Memory B cell (primary cell): ENCODE measurements at places on chromosomes 5 and 9.

- no peak for DNase-seq
Observed at GRCh38 chr5:112106878-112107277, 312.2 kb downstream of the EPB41L4A start.

- DNase-seq, result no peak
Observed at GRCh38 chr5:164346785-164347630, 841.6 kb downstream of the MAT2B start.

DNA sequence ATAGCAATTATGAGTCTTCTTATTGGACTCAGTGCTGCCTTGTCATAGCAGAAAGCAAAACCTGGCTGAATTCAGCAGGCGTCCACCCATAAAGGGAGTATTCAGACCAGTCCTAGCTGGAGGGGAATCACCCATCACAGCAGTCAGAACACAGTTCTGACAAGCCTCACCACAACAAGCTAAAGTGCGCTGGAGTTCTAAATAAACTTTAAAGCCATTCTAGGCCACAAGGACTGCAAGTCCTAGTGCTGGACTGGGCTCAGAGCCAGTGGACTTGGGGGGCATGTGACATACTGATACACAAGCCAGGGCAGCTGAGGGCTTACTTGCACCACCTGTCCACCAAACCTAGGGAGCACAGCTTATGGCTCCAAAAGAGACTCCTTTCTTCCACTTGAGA is 115.3 kb upstream of the PCSK5 start:
- DNase-seq, result no peak

DNA sequence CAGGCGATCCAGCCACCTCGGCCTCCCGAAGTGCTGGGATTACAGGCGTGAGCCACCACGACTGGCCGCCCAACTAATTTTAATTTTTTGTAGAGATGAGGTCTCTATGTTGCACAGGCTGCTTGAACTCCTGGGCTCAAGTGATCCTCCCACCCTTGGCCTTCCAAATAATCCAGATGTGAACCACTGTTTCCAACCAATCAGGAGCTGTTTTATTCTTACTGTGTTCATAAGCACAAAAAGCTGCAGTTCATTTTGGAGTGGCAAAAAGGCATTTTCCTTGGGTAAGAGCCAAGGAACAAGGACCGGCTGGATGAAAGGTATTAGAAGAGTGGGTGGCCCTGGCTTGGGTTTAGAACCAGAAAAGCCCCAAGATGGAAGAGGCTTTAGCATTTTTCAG is 5.2 kb upstream of the SLC27A4 start:
- DNase-seq, result no peak

DNA sequence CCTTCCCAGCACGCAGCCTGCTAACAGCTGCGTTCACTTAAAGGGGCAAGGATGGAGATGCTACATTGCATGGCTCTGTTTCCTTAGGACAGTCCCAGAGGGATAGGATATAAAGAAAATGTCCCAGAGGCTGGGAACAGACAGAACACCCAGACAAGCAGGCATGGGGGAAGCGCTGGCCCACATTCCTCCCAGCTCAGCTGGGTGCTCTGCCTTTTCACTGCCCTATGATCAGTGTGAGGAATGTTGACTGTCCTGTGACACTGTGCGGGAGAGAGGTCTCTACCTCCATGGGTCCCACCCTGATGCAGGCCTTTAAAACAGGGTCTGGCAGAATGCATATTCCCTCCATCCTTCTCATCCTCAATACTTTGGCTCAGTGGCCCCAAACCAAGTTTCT is 459.4 kb upstream of the DMAC1 start:
- DNase-seq, result no peak

DNA sequence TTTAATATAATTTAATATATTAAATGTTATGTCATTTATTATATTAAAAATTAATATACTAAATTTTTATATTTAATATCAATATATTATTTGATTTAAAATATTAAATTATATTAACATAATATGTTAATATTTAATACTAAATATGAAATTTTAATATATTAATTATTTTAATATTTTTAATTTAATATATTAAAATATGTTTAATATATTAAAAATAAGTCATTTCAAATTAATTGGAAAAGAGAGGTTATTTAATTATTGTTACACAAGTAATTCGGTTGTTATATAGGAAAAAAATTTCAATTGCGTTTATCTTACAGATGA is 114.2 kb downstream of the LIFR start:
- no peak for DNase-seq

GRCh38 chr5:42745426-42745825 is 11.2 kb upstream of the CCDC152 start:
- no peak for DNase-seq

DNA sequence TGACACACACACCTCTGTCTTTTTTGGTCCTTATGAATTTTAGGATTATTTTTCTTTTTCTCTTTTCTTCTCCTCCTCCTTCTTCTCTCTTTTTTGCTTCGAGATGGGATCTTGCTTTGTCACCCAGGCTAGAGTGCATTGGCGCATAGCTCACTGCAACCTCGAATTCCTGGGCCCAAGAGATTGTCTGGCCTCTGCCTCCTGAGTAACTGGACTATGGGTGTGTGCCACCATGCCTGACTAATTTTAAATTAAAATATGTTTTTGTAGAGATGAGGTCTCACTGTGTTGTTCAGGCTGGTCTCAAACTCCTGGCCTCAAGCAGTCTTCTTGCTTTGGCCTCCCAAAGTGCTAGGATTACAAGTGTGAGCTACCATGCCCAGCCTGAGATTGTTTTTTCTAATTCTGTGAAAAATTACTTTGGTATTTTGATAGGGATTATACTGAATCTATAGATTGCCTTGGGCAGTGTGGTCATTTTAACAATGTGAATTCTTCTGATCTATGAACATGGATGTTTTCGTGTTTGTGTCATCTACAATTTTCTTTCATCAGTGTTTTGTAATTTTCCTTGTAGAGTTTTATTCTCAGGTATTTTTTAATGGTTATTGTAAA is 7.7 kb downstream of the AHRR start:
- DNase-seq, result no peak

DNA sequence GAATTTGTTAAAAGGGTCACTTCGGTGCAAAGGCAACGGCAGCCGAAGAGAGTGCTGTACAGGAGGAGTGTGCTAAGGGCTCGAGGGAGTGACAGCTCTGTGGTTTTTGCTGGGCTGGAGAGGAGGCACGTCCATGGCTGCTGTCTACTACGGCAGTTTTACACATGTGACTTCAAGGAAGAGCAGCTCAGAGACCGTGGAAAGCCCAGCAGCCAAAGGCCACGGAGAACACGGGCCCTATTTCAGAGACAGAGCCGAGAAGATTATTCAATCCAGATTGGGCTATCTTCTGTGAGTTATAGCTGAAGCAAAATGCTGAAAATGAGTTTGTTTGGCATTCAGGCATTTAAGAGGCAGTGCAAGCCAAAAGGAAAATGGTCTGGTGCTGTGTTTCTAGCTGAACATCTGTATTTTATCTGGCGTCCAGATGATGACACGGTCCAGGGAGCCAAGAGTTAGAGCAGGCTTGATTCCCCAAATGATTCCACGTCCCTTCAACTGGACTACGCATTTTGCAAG is 96.4 kb downstream of the RFK start:
- DNase-seq, result no peak

- no peak for DNase-seq
Observed at GRCh38 chr5:98519571-98519970, 253.9 kb upstream of the RGMB start.

- no peak for DNase-seq
Observed at GRCh38 chr9:107024193-107024592, 161.2 kb downstream of the ZNF462 start.

DNA sequence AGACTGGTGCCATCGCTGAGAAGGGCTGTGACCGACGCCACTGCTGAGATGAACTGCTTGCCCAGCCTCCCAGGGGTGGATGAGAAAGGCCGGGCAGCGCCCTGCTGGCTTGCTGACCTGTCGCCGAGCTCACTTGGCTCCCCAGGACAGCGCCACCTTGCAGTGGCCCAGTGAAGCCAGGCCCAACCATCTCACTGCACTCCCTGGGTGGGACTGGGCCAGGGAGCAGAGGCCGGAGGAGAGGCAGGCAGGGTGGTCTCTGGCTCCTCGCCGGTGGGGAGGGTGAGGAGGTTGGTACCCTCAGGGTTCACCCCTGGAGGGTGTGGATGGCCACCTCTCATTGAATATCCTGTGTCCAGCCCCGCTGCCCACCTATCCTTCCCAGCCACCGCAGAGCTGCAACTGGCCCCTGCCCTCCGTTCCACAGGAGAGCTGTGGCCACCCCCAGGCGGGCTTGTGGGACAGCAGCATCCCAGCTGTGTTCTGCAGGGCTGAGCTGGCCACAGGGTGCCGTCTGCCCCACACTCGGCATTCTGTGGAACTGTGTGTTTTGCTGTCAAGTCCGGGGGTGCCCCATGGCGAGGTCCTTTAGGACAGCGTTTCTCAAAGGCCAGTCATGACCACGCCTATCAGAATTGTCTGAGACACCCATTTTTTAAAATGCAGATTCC is 41.0 kb upstream of the FCN2 start:
- no peak for DNase-seq

DNA sequence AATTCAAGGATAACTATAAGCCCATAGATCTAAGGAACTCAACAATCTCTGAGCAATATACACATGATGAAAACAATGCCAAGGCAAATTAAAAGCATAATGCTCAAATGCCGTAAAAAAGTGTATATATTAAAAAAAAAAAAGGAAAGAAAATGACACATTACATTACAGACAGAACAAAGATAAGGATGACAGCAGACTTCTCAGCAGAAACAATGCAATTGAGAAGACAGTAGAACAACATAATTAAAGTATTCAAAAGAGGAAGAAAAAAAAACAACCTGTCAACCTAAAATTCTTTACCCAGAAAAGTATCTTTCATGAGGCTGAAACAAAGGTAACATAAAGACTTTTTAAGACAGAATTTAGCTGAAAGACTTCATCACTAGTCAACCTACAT is 591.7 kb downstream of the ZNF608 start:
- DNase-seq, result no peak

DNA sequence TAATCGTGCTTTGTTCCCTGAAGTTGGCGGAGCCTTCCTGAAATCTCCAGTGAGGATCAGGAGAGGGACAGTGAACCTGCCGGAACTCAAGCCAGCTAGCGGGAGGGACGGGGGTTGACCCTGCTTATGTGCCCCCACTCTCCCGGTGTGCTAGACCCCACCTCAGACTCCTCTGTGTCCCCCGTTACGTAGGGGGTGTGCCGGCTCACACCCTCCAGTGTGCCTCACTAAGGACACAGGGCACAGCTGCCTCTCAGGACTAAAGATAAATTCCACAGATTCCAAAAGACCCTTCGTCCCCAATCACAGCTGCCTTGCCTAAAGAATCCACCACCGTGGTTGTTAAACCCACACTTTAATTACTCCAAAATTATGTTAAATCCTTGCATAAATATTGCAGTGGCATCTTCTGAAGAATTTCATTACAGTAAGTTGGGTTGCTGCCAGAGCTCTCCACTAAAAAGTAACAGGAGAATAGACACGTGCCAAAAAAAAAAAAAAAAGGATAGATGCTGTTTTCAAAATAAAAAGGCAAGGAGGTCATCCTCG is 73.7 kb downstream of the GTF3C4 start:
- DNase-seq, result no peak

GRCh38 chr5:139094154-139095131 is 103.7 kb downstream of the SIL1 start:
- DNase-seq, result no peak

GRCh38 chr9:5787759-5788302 is 45.1 kb downstream of the ERMP1 start:
- DNase-seq, result no peak
